ENCODE measurements at places on chromosomes 11 and 22. TPM values are rescaled to one million over a fixed set of nuclear protein-coding genes. Genes with fewer than 3 reads are reported as not detected.
A peak's percentile ranks its signal among the peaks of the same experiment; 100 is the strongest.

The CHRM4 gene
- total RNA-seq = not detected

GRCh38 chr22:41229730-41230400, 10.9 kb downstream of the CHADL start:
- DNase-seq = no peak

DNA sequence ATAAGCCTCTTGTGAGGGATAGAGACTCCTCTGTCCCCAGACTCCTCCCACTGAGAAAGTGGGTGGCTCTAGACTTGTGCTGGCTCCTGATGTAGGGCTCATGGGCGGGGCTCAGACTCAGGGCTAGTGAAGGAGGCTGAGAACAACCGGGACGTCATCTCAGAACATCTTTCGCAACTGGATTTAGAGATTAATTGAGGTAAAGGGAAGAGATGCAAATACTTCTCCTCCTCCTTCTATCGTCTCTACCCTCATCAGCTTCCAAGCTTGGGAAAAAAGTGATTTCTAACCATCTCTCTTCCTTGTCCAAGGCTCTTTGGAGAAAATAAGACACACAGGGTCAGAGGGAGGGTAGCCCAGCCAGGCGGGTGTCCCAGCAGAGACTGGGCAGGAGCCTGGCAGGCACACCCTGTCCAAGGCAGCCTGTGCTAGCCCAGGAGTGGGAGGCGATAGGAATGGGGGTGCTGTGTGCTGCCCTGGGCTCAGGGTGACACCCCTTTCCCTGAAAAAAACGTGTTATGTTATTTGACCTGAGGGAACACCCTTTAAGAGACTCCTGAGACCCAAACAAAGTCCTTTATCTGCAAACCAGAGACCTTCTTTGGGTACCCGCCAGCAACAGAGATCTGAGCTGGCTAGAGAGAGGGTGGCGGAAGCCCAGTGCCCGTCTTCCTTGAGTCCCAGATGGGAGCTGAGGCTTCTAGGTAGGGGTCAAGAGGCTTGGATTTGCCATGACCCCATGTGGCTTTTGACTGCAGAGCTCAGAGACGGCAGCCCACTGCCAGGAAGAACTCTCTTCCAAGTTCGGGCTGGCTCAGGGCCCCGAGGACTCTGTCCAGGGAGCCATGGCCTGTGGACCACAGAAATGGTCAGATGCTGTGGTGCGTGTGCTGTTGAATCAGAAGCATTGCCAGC, 160.9 kb downstream of the ADAMTS15 start:
- peak; percentile 99 for DNase-seq

DNA sequence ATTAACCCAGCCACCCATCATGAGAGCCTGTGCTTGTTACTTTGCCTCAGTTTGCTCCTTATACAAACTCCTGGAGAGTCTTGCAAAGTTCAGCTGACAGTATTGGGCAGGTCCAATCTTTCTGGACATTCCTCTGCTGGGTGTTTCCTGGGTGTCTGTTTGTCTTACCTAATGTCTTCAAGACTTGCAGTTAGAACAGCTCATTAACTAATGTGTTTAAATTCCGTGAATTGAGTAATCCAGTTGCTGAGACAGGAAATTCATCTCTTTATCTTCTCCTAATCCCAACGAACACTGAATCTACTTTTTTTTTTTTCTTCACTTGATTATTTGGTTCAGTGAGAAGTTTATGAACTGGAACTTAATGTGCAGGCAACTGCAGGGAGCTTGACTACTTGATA, 20.6 kb downstream of the BCO2 start:
- no peak for DNase-seq

The OR52E8 gene
- total RNA-seq = not detected
